ENCODE measurements at places on chromosomes 4 and X.

GRCh38 chr4:101347267-101347556 is at the start of gene PPP3CA:
PPP3CA (minus strand) TSS chr4:101347526.
- peak within 1 kb of the TSS; percentile 84 for H3K4me3 ChIP-seq
- no peak for DNase-seq
- peak within 1 kb of the TSS; percentile 89 for H3K27ac ChIP-seq

DNA sequence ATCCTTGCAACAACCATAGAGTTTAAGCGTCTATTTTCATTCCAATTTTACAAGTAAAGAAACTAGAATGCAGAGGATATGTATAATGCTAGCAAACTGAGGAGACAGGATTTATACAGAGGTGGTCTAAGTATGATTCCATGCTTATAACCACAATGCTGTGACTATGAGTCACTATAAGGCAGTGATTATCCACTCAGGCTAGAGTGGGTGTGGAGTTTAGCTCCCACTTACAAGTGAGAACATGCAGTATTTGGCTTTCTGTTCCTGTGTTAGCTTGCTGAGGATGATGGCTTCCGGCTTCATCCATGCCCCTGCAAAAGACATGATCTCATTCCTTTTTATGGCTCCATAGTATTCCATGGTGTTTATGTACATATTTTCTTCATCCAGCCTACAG is 41.6 kb upstream of the EDA2R start:
- H3K27me3 ChIP-seq = no peaks in the 10 kb centered on the region
- H3K4me3 ChIP-seq = no peak overlapping the region
- no peak for DNase-seq
- no peaks in the 10 kb centered on the region for H3K4me1 ChIP-seq

GRCh38 chr4:1086011-1086410 is 27.4 kb downstream of the RNF212 start:
- peaks cover 12% of the 10 kb centered on the region for H3K27me3 ChIP-seq
- H3K4me3 ChIP-seq = no peak overlapping the region
- H3K27ac ChIP-seq = no peak overlapping the region
- no peak for DNase-seq
- H3K4me1 ChIP-seq = no peaks in the 10 kb centered on the region

GRCh38 chrX:12777670-12778069 is 13.5 kb upstream of the PRPS2 start:
- no peaks in the 10 kb centered on the region for H3K36me3 ChIP-seq
- no peaks in the 10 kb centered on the region for H3K4me1 ChIP-seq
- H3K4me3 ChIP-seq = no peak overlapping the region
- no peaks in the 10 kb centered on the region for H3K27me3 ChIP-seq

GRCh38 chr4:26873391-26874026 is 12.9 kb downstream of the STIM2 start:
- H3K27me3 ChIP-seq = no peaks in the 10 kb centered on the region
- no peak for DNase-seq
- H3K4me1 ChIP-seq = peaks cover 19% of the 10 kb centered on the region
- H3K4me3 ChIP-seq = no peak overlapping the region
- no peaks in the 10 kb centered on the region for H3K36me3 ChIP-seq

DNA sequence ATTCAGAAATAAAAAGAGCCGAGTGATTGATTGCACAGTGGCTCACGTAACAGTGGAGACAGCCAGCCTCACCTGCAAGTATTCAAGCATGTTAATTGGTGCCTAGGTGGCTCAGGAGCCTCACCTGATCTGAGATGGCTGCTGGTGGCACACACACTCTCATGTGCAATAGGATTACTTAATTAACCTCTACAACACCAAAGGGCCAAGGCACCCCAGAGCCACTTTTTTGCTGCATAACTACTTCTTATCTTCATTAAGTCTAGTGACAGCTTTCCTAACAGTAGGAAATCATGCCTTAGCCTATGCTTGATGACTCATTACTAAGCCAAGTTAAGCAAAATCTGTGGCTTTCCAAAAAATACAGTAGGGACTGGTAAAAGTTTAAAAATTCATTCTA is 117.3 kb upstream of the NOCT start:
- H3K27ac ChIP-seq = peak overlapping the region; percentile 7
- H3K27me3 ChIP-seq = no peaks in the 10 kb centered on the region
- H3K36me3 ChIP-seq = no peaks in the 10 kb centered on the region
- peak; percentile 52 for DNase-seq
